ENCODE measurements at places on chromosomes 4 and X.

- no peak for DNase-seq
These were observed 69.9 kb downstream of the MFAP3L start for GRCh38 chr4:169956091-169956843.

GRCh38 chr4:19711871-19712270, 539.8 kb upstream of the SLIT2 start:
- DNase-seq: no peak

DNA sequence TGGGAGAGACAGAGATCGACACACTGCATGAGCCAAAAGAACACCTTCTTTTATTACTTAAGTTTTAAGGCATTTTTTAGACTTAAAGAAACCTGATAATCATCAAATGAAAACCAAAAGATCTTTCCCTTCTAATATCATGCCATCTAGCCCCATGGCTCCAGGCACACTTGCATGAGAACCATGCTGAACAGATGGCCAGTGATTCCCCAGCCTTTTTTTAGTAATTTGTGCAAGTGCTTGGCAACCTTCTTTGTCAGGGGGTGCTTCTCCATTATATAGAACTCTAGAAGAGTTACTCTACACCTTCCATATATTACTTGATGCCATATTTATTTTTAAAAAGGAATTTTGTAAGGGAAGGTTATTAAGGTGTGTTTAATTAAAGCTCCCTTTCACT, 182.2 kb upstream of the TEX13C start:
- no peak for DNase-seq

DNA sequence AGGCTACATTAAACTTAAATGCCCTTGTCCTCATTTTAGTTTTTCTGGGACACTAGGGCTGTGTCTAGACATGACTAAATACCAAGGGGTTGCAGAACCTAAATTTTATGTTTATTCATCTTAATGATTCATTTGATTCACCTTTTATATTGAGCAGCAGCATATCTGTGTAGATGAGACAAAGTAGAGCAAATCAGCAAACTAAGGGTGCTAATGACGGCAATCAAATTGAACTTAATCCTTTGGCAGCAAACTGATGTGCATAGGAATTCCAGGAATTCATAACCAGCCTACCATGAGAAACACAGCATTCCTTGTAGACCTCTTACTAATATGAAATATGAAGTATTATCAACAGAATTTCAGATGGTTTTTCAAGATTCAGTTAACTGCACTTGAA, 25.1 kb downstream of the EPHA5 start:
- no peak for DNase-seq
